ENCODE measurements at places on chromosomes 2 and 18. TPM values are rescaled to one million over a fixed set of nuclear protein-coding genes. Genes with fewer than 3 reads are reported as not detected.

DNA sequence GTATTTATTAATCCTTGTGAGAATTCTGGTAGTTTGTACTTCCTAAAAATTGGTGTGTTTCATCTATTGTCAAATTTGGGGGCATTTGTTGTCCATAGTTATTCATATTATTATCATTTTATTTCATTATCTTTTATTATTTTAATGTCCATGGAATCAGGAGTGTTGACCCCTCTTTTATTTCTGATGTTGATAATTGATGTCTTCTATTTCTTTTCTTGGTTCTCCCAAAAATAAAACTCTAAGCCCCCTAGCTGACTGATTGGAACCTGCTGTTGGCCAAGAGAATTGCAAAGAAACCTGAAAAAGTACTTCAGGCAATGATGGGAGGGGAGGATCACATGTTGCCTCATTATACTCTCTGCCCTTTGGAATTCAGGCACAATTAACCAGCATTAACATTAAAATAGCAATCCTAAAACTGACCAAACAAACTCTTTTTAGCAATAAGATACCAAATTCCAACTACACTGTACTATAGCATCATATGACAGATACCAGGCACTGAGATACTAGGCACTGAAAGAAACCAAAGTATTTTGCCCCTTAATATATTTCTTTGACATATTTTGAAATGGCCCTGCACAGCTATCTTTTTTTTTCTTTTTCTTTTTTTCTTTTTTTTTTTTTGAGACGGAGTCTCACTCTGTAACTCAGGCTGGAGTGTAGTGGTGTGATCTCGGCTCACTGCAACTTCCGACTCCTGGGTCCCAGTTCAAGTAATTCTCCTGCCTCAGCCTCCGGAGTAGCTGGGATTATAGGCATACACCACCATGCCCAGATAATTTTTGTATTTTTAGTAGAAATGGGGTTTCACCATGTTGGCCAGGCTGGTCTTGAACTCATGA lies 1097.2 kb upstream of the CNTNAP5 start:
- DNase-seq = no peak

DNA sequence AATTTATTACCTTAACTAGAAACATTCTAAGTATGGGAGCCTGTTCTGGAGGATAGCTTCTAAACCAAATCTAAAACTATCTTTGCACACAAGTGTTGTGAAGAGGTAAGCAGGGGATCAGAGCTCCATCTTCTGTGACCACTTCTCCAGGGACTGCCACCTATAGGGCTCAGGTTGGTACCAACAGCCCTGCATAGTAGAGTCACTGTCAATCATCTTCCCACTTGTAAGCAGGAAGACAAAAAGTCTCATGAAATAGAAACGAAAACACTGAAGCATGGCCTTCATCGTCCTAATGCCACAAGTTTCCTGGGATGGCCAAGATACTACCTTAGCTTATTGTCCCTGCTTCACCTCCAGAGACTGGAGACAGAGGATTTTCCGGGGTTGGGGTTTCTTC lies 43.8 kb downstream of the KANSL3 start:
- DNase-seq = no peak

- DNase-seq = no peak
Measured at GRCh38 chr18:46481847-46482245, 175.2 kb downstream of the LOXHD1 start.

DNA sequence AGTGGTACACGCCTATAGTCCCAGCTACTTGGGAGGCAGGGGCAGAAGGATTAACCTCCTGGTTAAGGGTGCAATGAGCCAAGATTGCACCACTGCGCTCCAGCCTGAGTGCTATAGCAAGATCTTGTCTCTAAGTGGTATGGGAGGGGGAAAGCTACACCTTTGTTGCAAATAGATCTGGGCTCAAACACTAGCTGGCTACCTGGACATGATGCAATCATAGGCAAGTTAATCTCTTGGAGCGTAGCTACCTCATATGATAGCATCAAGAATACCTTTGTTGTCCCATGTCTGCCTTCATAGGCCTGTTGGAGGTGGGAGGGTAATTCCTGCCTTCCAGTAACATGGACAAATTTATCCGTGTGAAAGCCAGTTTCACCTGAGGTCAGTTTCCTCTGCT lies 15.7 kb downstream of the KLHL29 start:
- no peak for DNase-seq

- peak; percentile 58 for DNase-seq
Measured at GRCh38 chr18:74631623-74632350, 34.1 kb downstream of the ZNF407 start.

DNA sequence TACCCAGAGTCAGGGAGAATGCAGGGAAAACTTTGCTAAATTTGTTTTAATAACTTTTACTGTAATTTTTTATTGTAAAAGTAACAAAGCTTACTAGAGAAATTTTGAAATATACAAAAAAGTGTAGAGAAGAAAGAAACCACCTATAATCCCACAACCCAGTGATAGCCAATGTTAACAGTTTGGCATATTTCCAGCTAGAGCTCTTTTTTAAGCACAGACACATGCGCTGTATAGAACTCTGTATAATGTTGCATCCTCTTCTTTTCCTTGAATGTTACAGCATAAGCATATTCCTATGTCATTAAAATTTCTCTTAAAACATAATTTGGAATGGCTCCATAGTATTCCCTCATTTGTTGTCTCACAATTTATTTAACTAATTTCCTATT lies 37.4 kb upstream of the EPAS1 start:
- no peak for DNase-seq

- no peak for DNase-seq
Measured at GRCh38 chr2:3125761-3126130, 251.9 kb downstream of the EIPR1 start.

DNA sequence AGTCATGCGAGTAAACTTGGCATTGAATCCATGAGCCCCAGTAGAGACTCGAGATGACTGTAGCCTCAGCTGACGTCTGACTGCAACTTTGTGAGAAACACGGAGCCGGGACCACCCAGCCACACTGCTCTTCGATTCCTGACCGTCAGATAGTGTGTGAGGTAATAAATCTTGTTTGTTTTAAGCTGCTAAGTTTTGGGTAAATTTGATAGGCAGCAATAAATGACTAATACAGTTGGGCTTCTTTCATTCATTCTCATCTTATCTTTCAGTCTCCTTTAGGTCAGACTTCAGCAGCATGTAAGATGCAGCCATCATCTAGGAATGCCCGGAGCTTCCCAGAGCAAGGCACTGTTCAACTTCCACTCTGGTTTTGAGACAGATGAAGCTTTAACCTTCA lies 8.0 kb upstream of the KLHL29 start:
- no peak for DNase-seq

GRCh38 chr18:54130177-54130576 lies 94.3 kb downstream of the MBD2 start:
- no peak for DNase-seq

GRCh38 chr2:145023334-145023934 lies 503.5 kb upstream of the ZEB2 start:
- no peak for DNase-seq

DNA sequence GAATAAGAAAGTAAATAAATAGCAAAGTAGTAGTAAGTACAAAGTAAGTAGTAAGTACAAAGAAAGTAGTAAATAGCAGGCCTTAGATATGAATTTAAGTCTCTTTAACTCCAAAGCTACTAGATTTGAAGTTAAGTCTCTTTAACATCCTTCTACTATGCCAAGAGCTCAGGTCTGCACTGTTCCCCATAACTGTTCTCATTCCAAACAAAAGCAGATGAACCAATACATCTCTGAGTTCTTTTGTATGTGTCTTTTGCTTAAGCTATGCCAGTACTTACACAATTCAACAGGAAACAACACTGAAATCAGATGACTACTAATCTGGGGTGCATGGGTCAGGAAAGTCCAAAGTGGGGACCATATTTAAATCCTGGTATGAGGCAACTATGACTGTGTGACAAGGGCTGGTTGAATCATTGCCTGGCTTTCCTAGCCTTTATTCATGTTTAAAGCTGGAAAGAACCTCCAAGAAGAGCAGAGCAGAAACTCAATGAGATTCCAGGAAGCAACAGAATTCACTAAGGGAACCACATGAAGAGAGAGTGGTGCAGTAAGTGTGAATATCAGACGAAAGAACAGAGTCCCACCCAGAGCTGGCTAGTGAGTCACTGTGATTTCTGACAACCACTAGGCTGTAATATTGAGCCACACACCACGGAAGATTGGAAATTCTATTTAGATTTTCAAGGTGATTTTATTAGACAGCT lies 51.0 kb upstream of the CYP26B1 start:
- no peak for DNase-seq

- no peak for DNase-seq
Measured at GRCh38 chr2:86315084-86315483, 22.3 kb downstream of the REEP1 start.

GRCh38 chr18:22257022-22257543 lies 87.7 kb downstream of the GATA6 start:
- DNase-seq = no peak

- DNase-seq = no peak
Measured at GRCh38 chr2:69773206-69773605, 31.3 kb downstream of the ANXA4 start.

- no peak for DNase-seq
Measured at GRCh38 chr2:160741271-160741670, 247.7 kb upstream of the RBMS1 start.

DNA sequence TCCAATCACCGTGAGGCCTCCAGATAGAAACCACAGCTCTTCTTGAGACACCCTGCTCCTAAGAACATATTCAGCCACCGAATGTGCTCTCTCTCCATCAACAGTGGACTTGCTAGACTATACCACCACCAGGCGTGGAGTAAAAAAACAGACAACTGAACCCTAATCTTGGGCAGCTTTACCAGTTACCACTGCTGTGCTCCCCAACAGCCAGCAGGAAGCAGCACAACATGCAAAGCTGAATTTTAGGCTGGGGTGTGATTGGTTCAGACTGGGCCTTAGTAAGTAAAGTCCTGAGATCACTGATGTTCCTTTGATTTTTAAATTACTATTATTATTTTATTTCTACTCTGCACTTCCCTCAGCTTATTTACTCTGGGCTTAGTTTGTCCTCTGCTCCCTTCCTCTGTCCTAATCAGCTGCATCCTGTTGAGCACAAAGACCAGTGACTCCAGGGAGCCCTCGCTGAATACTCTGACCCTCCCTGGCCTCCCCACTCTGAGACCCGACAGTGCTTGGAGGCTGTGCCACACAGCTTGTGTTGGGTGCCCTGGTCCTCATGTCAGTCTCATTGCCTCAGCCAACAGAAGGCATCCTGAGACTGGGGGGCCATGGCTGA lies 21.9 kb downstream of the MRPL35 start:
- DNase-seq = no peak

- DNase-seq = no peak
Measured at GRCh38 chr2:88628571-88628939, 1.3 kb upstream of the EIF2AK3 start.

DNA sequence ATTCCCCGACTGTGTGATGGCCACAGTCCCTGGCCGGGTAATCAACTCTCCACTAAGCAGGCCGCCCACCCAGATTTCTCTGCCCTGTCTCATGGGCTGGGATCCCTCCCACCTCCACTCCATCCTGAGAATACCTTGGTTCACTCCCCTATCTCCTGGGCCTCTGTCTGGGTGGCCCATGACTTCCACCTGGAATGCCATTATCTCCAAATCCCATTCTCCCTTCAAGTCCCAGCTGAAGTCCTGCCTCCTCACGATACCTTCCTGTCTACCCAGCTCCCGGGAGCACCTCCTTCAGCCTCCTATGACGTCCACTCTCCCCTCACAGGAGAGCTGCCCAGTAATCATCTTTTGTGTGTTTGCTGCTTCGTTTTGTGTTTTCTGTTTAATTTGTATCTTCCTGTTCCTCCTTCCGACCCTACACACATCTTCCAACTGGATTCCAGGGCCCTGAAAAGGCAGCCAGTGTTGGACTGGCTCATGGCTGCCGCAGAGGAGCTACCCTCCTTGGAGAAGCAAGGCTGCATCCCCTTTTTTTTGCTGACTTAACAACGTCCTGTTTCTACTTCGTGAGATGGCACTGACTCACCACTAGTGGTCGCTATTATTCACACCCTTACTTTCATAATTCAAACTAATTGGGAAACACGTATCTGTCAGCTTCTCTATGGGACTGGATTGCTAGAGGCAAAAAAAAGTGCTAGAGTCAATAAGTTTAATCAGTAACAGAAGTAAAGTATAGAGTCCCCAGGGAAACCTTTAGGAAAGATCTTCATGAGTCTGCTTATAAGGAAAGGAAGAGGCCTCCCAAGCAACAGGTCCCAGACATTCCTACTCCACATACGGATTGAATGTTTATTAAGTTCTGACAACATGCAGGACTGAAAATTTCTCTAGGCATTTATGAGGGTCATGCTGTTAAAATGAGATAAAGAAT lies 171.9 kb upstream of the GATA6 start:
- DNase-seq = no peak

DNA sequence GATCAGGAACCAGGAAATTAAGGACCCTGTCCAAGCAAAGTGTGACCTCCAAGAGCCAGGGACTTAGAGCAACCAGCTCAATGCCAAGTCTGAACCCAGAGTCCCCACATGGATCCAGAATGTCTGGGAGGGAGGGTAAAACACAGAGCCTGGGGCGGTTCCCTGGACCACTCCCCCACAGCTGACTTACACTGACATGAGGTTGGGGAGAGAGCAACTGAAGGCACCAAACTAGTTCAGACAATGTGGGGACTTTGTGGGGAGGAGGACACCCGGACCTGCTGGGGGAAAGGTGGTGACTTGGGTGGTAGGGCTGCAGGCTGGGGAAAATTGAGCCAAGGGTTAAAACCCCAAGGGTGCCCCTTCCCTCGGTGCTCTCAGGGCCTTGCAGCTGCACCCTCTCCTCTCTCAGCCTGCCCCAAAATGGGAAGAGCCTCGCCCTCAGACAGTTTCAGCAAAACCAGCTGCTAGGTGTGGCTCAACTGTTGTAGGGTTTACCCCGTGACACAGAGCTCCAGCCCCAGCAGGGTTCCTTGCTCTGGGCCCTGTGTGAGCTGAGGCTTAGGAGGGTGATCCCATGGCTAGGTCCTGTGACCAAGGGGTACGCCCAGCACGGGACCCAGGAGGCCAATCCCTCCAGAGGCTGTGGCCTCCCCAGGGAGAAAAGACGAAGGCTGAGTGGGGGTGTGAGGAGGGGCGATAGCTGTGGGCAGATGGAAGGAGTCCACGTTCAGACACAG lies 28.6 kb downstream of the MARCO start:
- DNase-seq = no peak

DNA sequence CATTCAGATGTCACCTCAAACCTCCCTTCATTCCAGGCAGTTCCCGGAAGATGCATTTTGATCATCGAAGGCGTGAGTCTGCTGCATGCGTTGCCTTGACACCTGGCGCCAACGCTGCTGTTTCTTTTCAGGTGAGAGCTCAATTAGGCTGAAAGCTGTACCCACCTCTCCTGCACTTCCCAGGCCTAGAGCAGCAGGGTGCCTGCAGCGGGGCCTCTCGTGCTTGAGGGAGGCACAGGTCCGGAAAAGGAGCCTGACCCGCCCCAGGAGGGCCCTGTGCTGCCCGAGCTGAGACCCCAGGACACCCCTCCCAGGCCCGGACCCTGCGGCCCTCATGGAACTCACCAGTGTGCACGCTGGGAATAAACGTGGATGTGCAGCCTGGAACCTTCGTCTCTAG lies 31.4 kb upstream of the KCNG2 start:
- DNase-seq = no peak

- DNase-seq = no peak
Measured at GRCh38 chr18:31657823-31658669, 26.3 kb downstream of the B4GALT6 start.

GRCh38 chr18:4284528-4284927 lies 170.6 kb downstream of the DLGAP1 start:
- DNase-seq = no peak

Gene PRKAG3
- not detected for polyA plus RNA-seq

Gene CRYGC
- polyA plus RNA-seq = not detected

Gene RAMP1
- polyA plus RNA-seq = 47.7 TPM

Gene SH2D6
- polyA plus RNA-seq = 0.15 TPM

Gene CHRNG
- not detected for polyA plus RNA-seq

Gene CTAGE1
- polyA plus RNA-seq = 0.05 TPM

Gene SERPINB12
- polyA plus RNA-seq = not detected

Gene CHST10
- polyA plus RNA-seq = 11.3 TPM

Gene TIA1
- 192 TPM for polyA plus RNA-seq
